ENCODE measurements at places on chromosomes 6 and 20. TPM values are rescaled to one million over a fixed set of nuclear protein-coding genes. Genes with fewer than 3 reads are reported as not detected.

The RAD21L1 gene
- not detected for polyA plus RNA-seq

The DAAM2 gene
- polyA plus RNA-seq: 25.4 TPM

The ASIP gene
- polyA plus RNA-seq: 0.49 TPM

- DNase-seq: no peak
Observed at GRCh38 chr20:52416953-52417352, 225.4 kb upstream of the ZFP64 start.

DNA sequence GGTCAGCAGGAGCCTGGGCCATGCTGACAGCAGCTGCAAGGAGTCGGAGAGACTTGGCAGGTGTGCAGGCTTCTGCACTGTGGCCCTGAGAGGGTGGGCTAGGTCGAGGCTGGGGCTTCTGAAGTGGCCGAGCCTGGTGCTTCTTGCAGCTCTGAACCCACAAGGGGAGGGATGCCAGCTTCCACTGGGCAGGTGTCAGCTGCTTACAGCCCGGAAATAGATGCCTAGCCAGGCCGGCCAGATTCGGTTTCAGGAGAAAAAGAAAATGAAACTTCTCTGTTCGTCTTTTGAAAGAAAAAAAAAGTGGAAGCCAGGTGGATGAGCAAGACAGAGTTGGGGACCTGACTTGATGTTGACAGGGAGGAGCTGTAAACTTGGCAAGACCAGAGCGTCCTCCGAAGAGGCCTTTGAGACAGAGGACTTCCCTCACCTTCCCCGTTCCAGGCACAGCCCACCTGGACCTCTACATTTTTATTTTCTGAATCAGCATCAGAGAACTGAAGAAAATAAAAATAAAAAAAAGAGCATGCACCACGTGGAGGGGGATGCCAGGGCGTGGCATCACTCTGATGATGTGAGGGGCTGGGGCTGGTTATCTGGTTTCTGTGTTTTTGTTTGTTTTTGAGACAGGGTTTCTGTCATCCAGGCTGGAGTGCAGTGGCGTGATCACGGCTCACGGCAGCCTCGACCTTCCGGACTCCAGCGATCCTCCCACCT, at the start of gene ZBP1:
TSS of gene ZBP1 (minus strand) at position 153 of the 717 bp plus-strand sequence. CDS start at position 22, 131 bp downstream.
- no peak for DNase-seq

DNA sequence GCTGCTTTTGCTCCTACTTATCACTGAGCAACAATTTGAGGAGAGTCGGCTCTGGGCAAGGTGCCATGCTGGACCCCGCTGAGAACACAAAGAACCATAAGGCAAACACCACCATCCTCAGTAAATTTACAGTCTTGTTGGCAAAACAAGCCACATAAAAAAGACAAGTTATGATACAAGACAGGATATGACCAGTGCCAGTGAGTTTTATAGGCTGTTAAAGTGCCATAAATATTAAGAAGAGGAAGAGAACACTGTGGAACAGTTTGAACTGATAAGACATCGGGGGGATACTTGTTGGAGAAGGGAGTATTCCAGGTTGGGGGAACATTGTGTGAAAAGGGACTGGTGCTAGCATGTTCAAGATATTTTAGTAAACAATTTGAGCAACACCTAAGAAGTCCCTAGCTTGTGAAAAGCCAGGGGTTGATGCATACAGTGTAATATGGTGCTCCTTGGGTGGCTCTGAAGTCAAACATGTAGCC, 25.3 kb upstream of the RIPOR2 start:
- DNase-seq: no peak

DNA sequence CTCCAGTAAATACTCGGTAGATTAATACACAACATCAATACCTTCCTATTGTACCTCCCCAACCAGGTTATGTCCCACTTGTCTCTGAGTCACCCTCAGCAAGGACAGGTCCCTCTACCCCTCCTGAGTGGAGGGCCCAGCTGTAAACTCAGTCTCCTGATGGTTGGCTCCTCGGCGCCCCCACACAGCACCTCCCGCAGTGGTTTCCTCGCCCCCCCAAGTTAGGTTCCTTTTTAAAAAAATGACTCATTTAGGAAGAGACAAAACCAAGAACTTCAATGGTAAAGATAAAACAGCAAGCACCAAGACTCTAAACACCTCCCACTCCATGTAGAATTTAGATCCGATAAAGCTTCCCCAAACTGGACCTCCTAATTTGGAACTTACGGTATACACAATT, 83.5 kb downstream of the TRERF1 start:
- DNase-seq: no peak

DNA sequence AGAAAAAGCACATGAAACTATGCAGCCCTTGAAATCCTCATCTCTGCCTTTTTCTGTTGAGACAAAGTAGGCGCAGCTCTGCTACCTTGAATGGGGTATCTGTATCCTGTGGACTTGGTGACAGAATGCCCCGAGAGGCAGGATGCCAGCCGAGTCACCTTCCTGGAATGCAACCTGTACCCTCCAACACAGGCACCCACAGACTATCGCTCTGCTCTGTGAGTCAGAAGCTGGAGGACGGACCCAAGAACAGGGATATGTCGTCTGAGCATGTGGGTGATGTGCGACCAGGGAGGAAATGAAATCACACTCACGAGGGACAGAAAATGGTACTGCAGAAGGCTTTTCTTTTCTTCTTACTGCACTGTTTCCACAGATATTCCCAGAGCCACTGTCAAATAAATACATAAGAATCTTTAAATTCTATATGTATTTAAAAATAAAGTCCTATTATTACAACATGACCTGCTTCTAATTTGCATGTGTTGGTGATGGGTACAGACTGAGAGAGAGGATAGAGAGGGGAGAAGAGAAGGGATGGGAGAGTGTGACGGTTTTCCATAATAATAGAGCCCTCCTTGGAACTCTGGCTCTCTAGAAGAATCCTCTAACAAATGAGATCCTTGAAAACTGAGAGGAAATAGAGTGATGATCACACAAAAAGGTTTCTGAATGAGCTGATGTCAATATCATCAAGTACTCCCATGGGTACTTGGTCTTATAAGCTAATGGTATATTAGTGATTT, 308.1 kb downstream of the FOXC1 start:
- no peak for DNase-seq

DNA sequence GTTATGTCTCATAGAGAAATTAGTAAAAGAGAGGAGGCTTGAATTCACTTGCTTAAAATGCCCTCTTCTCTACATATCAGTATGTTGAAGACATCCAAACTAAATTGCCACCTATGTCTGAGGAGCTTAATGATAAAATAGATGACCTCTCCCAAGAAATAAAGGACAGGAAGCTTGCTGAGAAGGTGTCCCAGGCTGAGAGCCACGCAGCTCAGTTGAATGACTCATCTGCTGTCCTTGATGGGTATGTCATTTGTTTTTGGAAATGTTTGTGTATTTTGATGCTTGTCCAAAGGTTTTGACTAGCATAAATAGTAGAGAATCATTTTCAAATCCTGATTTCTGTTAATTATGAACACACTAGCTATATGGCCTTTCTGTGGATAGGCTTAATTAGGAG, 307.7 kb downstream of the ARHGAP18 start:
- no peak for DNase-seq

DNA sequence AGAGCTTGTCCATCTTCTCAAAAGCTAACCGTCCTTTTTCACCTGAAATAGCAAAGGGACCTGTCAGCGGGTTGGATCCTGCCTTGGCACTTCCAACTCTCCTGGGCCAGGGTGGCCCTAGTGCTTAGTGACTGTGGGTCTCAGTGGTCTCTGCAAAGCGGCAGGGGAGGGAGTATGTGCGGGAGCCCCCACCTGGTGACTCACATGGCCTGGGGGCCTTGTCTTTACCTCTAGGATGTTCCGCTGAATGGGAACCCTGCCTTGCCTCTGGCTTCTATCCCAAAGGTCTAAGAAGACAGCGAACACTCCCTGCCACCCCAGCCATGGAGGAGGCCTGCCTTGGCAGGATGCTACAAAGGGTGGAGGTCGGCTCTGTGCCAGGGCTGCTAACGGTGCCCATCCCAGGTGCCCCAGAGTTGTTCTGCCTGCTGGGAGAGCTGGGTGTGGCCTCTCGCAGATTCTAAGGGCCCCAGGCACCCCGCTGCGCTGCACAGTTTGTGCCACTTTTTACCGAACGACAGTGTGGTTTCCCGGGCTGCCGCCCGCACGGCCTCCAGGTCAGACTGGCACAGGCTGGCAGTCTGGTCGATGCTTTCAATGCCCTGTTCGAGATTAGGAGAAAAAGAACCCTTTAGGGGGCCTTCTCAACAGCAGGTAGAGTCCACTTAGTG, 77.2 kb downstream of the PTPN1 start:
- DNase-seq: no peak

- DNase-seq: no peak
Observed at GRCh38 chr20:51811514-51812128, 9.3 kb upstream of the SALL4 start.

DNA sequence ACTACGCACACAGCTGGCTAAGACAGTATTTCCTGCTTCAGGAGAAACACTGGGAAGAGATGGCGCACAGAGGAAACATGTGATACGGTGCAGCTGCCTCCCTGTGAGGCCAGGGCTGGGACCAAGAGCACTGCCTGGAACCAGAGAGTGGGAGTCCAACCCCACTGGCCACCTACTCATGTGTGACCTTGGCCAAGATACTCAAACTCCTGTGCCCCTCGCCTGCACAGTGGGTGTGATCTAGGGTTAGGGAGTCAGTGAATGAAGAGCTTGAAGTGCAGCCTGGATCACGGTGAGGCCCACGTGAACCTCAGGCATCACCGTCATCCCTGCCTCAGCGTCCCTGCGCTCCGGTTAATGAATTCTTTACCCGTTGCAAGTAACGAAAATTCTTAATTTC, 41.7 kb upstream of the MPC1 start:
- no peak for DNase-seq

GRCh38 chr6:1554476-1555310, 55.0 kb upstream of the FOXC1 start:
- DNase-seq: peak; percentile 53

DNA sequence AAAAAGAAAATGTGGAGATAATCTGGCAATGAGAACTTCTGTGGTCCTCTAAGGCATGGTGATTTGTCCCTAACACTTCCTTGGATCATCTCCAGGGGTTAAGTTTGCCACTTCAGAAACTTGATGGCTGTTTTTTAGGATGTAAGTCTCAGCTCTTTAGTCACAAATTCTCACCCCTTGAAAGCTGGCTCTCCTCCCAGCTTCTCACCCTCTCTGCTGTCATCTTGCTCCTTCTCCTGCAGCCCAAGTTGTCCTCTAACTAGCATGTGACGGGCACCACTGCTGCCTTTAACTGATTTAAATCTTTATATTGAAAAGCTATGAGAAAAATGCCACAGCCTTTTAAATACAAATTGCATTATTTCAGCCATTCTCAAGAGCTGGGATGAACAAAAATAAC, 107.8 kb downstream of the MAP3K5 start:
- DNase-seq: no peak

DNA sequence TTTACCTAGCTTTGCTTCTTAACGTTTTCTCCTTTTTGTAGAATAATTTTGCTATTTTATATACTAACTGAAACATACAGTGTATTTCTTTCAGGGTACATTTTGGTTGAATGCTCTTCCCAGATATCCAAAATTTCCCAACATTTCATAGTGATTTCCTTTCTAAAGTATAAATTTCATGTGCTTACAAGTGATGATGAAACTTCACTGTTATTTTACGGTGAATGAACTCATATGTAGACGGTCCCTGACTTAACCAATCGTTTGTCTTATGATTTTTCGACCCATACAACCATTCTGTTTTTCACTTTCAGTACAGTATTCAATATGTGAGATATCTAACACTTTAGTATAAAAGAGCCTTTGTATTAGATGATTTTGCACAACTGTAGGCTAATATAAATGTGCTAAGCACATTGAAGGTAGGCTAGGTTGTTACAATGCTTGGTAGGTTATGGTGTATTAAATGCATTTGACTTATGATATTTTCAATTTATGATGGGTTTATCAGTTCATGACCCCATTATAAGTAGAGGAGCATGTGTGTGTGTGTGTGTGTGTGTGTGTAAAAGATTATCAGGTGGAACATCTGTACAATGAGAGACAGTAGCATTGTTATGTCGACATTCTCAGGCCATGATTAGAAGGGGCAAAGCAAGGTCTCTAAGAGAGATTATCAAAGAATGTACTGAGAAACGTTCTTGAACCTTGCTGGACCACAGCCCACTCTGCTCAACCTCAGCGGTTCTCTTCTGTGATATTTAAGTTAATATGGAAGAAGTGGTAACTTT, 20.9 kb downstream of the HIVEP1 start:
- DNase-seq: no peak

DNA sequence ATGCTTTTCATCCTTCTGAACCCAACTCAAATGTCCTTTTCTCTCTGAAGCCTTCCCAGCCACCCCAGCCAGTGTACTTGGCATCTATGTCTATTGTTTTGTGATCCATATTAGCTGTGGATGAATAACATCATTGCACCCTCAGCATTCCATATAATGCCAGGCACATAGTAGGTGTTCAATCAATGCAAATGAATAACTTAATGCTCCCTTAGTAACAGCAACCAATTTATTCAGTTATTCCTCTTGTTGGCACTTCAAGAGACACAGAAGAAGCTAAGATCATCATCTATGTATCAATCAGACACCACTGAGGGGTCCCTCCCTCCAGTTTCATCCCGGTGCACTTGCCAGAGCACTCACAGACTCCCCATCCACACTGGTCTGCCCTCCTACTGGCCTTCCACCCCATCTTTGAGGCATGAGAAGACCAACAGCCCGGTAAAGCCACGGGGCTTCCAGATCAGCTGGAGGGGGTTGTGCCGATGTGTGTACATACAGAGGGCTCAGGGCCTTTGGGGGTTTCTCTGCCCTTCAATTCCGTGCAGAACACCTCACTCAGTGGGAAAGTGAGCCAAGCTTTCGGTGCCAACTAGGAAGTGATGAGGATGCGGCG, 2.4 kb upstream of the TAF8 start:
- no peak for DNase-seq

DNA sequence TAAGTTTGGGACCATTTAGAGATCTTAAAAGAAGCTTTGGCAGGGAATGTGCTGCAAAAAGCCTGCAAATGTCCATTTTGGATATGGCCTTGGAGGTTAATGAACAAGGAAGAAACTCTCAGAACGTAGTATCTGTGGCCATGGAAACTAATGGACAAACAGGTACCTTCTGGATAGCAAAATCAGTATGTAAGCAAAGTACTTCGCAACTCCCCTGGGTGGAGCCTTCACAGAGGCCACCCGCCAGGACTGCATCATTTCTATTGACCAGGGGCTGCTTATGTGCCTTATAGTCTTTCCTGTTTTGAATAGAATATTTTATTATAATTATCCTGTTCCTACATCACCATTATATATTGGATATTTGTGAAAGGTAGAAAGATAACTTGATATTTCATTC, 510.8 kb upstream of the SYNCRIP start:
- DNase-seq: no peak

- DNase-seq: no peak
Observed at GRCh38 chr6:112123982-112124381, 36.6 kb downstream of the FAM229B start.

- no peak for DNase-seq
Observed at GRCh38 chr6:63685446-63686379, 50.1 kb downstream of the PHF3 start.

All from right renal pelvis (tissue), 4 donors.